Forelimb muscle (tissue), 1 donor: ENCODE measurements at places on chromosomes 7 and 10.

DNA sequence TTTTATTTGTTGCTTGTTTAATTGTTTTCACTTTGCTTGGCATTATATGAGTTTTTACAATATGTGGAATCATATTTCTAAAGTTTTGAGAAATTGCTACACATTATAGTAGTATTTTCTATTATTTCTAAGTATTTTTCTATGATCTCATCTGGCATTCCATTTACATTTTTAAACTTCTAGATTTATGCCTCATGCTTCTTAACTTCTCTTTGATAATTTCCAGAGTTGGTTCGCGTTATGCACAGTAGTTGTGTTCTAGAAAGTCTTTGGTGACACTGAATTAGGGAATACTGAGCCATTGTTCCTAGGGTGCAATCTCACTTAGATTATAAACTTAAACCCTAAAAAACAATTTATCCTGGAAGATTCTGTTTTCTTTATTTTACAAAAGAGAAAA lies 129.2 kb downstream of the GNAI1 start:
- no peak for DNase-seq

GRCh38 chr7:18191862-18192625 lies 164.4 kb upstream of the PRPS1L1 start:
- no peak for DNase-seq

GRCh38 chr10:87847550-87847949 lies 15.8 kb downstream of the KLLN start:
- DNase-seq, result no peak

- DNase-seq, result no peak
These were observed 588.0 kb downstream of the CALN1 start for GRCh38 chr7:71824006-71824760.

GRCh38 chr7:70726951-70727378 lies 405.0 kb upstream of the GALNT17 start:
- no peak for DNase-seq

GRCh38 chr7:82317257-82317721 lies 126.3 kb downstream of the CACNA2D1 start:
- DNase-seq, result no peak
